Activated T-cell treated with anti-CD3 and anti-CD28 coated beads, Interleukin-2, amount 50 U/mL, for 1 hour (primary cell): ENCODE measurements at places on chromosomes 1 and 21.

- no peak for DNase-seq
Observed at GRCh38 chr1:47689894-47690293, 252.1 kb downstream of the FOXD2 start.

DNA sequence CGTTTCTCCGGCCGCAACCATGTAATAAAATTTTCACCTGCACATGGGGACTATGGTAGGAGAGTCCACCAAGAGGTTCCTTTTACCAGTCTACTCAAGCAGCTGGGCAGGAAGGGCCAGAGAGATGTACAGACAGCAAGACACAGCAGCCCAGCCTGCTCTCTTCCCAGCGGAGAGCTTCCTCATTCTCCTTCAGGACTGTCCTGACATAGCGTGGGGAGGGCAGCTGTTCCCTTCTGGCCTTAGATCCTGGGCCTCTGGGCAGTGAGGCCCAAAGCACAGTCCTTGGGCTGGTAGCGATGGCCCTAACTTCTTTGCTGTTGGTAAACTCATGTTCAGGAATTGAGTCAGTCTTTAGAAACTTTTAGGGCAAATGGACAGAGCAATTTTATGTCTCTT, 89.1 kb downstream of the BCAR3 start:
- no peak for DNase-seq

DNA sequence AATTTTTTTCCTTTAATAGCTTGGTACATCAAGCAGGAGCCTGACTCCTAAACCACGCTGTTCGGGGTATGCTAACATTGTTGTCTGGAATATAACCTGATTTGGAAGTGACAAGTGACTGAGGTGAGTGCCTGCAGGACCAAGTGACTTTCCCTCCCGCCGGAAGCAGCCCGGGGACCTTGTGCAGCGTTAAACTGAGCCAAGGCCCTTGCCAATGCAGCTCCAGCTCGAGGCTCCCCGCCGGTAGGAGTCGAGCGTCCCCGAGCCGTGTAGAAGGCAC, 716 bp upstream of the MTARC1 start:
- no peak for DNase-seq

DNA sequence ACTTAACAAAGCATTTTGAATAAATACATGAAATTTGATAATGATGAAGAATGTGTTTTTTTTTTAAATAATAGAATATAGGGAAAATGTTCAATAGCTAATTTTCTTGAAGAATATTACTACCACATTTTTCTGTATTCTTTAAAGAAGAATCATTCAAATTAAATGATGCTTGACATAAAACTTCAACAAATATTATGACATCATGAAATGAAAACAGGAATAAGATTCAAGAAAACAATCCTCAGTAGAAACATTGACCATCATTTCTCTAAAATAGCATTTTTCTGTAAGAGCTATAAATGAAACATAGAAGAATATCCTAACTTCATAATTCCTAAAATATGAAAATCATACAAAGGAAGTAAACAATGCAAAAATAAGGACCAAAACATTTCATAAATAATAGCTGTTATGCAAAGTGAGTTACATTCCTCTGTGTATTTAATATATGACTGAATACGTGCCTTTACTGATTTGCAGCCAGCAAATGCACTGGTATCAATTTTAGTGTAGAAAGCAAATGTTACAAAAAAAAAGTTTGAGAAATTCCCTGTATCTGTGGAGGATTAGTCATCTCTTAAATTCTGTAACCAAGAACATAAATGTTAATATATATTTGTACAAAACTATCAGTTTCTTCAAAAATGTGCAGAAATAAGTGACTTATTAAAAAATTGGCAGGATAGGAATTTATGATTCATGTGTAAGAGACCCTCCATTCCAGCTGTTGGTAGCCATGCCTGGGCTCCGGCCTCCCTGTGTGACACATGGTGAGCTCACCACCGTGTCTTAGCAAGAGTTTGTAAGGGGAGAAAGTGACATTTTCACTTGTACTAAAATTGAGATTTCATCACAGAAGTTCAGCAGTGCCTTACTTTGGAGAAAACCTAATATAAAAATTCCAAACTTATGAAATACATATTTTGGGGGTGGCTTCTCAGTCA, 15.0 kb upstream of the PTPN14 start:
- no peak for DNase-seq

- no peak for DNase-seq
Observed at GRCh38 chr1:220770245-220770913, 16.3 kb upstream of the MTARC1 start.

DNA sequence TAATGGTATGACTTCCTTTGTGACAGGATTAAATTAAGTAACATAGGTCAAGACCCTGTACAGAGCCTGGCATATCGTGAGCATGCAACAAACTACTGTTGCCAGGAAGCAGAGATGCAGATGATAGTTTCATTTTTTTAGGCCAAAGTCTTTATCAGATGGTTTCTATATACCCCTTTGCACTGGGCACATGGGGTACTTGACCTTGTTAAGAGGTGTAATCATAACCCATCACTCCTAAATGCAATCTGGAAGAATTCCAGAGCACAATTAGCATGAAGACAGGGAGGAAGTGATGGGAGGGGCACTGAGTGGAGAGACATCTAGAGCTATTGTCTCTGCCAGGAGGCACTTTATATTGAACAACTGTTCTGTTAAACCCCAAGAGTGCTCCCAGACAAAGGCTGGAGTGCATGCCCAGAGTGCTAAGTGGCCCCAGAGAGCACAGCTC, 22.1 kb downstream of the ZBTB17 start:
- DNase-seq = peak; percentile 11
